ENCODE measurements at places on chromosomes 5 and 9.
A peak's percentile ranks its signal among the peaks of the same experiment; 100 is the strongest.

DNA sequence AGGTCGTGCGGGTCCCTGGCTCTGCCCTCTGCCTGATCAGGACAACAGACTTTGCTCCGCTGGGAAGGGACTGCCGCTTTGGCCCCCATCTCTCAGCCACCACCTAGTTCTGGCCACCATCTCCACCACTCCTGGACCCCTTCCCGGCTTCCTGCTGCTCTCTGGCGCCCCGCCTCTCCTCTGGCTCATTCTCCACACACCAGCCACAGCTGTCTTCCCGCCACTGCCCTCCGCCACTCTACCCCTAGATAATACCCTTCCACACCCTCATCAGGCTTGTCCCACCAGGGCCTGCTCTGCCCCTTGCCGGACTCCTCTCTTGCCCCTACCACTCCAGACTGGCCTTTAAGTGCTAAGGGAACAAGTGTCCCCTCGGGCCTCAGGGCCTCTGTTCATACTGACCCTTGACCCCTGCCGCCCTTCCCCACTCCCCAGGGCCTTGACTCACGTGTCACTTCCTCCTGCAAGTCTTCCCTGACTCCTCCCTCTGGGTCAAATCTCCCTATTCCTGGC lies 3.0 kb upstream of the CDX1 start:
- DNase-seq: no peak

DNA sequence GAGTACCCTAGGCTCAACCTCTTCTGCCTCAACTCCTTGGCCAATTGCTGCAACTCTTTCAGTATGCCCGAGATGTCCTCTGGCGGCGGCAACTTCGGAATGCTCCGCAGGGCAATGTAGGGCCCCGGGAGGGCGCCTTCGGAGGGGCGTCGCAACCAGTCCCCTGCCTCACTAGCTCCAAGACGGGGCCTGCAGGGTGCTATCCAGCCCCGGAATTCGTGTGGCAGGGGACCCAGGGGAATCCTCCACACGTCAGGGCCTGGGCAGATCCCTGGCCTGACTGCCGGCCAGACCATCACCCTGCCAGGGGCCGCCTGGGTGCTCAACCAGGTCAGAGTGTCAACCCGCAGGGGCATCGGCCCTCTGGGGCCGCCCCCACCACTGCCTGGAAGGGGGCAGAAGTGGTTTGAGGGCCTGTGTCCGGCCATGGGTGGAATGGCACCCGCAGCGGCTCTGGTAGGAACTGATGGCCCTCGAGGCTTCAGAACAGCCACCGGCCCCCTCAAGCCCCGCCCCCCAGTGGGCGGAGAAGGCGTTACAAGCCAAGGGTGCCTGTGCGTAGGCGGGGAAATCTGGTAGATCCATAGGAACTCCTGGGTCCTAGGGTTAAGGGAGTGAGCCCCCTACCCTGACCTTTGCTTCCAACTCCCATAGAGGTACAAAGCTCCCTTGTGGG lies at the start of gene POU5F2:
Gene POU5F2 (minus strand): TSS at position 465 of the 676 bp plus-strand sequence. CDS start 37 bp downstream, at position 428.
- DNase-seq: no peak

DNA sequence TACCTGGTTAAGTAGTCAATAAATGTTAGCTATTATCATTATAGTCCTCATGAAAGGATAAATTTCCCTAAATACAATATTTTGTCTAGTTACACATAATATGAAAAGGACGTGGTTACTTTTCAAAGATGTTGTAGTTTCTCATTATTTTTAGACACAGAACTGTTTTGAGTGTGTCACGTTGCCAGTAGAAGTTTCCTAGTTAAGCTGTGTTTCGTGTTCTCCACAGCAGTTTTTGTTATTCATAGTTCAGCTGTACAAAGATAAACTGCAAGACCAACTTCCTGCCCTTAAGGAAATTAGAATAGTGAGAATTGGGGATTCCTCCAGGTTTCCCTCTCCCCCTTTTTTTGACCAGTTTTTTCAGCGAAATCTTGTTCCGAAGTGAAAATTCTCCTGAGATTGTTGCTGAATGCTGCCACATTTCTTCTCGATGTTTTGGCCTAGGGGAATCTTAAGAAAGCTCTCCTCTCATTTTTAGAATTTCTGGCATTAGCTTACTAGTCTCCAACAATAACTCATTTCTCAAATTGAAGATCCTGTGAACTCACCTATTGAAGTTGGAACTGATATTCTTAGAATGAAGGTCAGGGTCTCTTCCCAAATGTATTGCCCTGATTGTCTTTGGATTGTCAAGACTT lies 176.1 kb downstream of the PAM start:
- no peak for DNase-seq

DNA sequence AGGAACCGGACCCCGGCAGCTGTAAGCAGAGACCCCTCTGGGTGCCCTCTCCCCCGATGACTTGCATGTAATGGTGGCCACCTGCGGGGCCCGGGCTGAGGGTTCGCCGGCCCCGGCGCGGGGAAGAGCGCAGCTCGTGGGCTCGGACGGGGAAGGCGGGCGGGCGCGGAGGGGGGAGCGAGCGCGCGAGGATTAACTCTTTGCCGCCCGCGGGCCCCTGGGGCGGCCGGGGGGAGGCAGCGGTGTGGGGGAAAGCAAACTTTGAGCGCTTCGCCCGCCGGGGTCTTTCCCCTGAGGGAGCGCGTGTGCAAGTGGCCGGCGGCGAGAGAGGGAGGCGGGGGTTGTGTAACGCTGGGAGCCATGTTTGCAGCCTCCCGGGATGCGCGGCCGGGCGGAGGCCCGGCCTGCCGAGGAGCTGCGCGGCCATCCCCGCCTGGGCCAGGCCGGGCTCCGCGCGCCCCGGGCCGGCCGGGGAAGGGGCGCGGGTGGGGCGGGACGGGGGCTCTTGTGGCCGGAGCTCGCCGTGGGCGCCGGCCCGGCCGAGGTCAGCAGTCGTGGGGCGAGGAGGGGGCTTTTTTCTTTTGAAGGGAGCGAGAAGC lies 547 bp downstream of the ANP32B start:
- peak; percentile 65 for DNase-seq

DNA sequence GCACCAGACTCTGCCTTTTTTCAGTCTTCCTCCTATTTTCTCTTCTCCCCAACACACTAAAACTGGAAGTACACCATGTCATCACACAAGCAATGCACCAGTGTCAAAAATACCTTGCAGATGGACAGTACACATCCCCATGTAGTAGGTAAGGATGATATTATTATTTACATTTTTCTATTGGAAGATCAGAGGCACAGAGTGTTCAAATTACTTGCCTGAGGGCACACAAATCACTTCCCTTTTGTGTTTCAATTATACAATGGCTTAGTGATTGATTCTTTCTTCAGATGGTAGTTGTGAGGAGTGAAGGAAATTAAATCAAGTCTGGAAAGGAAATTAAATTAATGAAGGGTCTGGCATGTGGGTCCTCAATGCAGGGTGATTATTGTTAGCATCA lies 39.6 kb downstream of the CTSL start:
- DNase-seq: no peak

- DNase-seq: no peak
Measured at GRCh38 chr5:171429543-171429910, 10.1 kb downstream of the FGF18 start.

DNA sequence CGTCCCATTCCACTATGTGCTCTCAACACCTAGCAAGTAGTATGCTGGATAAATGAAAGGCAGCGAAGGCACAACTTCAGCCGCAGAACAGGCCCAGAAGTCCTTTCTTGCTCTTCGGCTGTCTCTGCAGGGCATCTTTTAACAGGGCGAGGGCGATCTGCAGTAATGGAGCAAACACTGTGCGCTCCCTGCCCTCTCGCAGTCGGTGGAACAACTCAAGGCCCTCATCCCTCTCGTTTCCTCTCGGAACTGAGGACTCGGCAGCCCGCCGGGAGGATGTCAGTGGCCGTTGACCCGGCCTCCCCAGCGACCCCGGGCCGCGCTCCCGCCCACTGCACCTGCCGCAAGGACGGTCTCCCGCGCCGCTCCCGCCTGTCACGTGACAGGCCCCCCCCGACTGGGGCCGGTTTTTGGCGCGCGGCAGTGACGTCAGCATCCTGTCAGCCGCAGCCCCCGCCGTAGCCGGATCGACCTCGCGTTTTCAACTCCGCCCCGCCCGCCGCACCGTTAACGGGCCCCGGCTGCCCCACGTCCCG lies 1.1 kb downstream of the ZNF367 start:
- DNase-seq: peak; percentile 92

DNA sequence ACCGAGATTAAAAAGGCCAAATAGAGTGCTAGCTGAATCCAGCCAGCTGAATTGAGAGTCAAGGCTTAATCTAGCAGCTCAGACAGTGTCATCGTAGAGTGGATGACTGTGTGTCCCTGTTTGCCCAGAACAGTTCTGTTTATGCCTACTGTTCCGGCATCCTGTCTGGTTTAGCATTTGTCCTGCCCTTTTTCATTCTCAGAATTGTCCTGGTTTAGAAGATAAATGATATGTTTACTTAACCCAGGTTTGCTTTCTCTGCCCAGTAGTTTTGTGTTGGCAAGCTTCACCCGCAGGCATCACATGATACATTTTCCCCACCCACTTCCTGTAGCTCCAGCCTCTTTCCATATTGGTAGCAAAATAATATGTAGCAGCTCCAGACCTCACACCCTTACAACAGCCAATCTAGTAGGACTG lies 41.3 kb upstream of the ZSWIM6 start:
- DNase-seq: no peak

GRCh38 chr5:75678155-75678554 lies 39.1 kb downstream of the POC5 start:
- DNase-seq: peak; percentile 40

GRCh38 chr9:123739387-123739786 lies 190.5 kb downstream of the DENND1A start:
- no peak for DNase-seq

DNA sequence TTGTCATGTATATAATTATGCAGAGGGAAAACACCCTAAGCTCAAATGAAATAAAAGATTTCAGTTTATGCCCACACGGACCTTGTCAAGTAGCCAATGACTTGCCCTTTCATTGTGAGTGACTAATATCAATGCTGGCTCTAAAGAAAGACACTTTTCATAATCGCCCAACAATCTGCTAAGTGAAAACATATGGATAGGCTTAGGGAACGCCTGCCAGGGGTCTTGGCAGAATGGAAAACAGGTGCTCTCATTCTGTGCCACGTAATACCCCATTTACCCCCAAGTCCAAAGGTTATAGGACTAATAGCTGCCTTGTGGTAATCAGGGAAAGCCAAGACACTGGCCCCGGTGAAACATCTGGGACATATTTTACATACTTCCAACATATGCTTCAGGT lies 157.7 kb downstream of the SLF1 start:
- DNase-seq: no peak

GRCh38 chr5:43400082-43400481 lies 12.1 kb downstream of the CCL28 start:
- no peak for DNase-seq

DNA sequence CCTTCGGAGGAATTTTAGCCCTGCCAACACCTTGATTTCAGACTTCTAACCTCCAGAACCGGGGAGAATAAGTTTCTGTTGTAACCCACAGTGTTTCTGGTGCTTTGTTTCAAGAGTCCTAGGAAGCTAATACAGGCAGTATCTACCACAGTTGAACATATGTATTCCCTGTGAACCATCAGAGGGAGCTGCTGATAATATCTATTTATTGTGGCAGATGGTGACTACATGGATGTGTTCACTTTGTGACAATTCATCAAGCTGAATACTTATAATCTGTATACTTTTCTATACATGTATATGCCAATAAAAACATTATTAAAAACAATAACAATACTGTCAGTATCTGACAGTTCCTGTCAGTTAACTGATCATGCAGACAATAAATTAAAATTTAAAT lies 137.2 kb upstream of the GNA14 start:
- no peak for DNase-seq

DNA sequence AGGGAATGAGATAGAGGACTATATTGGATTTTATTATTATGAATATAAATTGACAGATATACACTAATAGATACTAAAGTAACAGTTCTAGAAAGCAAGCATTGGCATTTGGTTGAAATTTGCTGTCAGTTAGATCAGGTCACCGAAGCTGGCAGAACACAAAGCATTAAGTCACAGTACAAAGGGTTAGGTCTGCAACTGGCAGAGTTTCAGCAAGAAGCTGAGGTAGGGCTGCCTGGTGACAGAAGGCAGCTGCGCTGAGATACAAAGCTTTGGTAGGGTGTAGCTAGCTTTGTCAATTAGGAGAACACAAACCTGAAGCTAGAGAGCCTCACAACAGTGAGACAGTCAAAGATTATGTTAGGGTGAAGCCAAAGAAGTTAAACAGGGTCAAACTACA lies 6.3 kb upstream of the CSNK1G3 start:
- no peak for DNase-seq

DNA sequence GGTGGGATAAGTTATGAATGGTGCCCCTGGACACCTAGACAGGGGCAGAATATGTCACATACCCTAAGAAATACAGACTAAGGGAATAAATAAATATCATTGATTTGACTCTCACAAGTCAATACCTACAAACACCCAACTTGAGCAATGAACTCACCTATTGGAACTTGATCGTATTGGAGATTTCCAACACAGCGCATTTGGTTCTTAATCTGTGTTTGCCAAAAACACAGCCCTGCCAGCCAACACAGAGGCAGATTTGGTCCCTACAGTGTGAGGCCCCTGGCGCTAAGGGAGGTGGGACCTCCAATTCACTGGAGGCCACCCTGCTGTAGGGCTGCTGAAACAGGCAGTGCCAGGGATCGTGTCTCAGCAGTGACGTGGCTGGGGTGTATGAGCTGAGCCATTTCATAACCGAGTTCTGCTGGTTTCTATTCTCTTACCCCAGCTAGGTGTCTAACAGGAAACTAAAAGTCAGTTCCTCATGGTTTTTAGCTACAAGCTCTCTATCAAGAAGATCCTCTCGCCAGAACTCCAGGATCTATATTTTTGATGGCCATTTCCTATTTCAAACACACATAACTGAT lies 84.5 kb downstream of the SLC1A1 start:
- DNase-seq: no peak

DNA sequence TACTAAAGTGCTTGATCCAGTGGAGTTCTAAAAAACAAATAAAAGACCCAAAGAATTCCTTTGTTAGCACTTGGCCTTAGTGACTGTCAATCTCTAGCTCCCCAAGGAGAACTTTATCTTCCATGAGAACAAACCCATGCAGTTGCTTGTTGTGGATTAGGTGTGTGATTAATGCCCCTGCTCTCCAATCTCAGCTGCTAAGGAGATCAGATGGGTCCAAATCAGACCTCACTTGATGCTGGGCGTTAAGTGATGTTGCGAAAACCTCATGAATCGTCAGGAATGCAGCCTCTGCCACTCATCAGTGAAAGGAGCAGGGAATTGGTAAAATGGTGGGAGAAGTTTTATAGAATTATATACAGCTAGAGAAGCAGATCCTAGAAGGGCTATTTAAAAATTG lies 133.7 kb downstream of the DMAC1 start:
- no peak for DNase-seq

Data from CD4-positive, alpha-beta T cell treated with Interleukin-21 for 1 hour (primary cell).